Upper lobe of left lung (tissue), 6 donors: ENCODE measurements at places on chromosomes 3 and 15. TPM values are rescaled to one million over a fixed set of nuclear protein-coding genes. Genes with fewer than 3 reads are reported as not detected.

The NEK10 gene
- 14.0 TPM for total RNA-seq

The U2SURP gene
- 57.6 TPM for total RNA-seq

The SMCO1 gene
- not detected for total RNA-seq

The SLC9C1 gene
- not detected for total RNA-seq

The TRPM1 gene
- not detected for total RNA-seq

The ALCAM gene
- 267 TPM for total RNA-seq

The PRTG gene
- 5.9 TPM for total RNA-seq

The RTP3 gene
- not detected for total RNA-seq

The SPATA16 gene
- not detected for total RNA-seq

The KLF15 gene
- total RNA-seq = 31.7 TPM

The SUMF1 gene
- total RNA-seq = 63.0 TPM

- H3K4me1 ChIP-seq = peaks cover 32% of the 10 kb centered on the region
- H3K27me3 ChIP-seq = no peaks in the 10 kb centered on the region
- DNase-seq = no peak
Observed at GRCh38 chr15:41970456-41970855, 1.9 kb downstream of the EHD4 start.

- no peaks in the 10 kb centered on the region for H3K27me3 ChIP-seq
- H3K4me1 ChIP-seq = peaks cover 52% of the 10 kb centered on the region
- H3K4me3 ChIP-seq = no peak overlapping the region
- no peaks in the 10 kb centered on the region for H3K36me3 ChIP-seq
- peak; percentile 28 for DNase-seq
- peak overlapping the region; percentile 68 for H3K27ac ChIP-seq
Observed at GRCh38 chr3:33807191-33807590, 8.8 kb downstream of the PDCD6IP start.

DNA sequence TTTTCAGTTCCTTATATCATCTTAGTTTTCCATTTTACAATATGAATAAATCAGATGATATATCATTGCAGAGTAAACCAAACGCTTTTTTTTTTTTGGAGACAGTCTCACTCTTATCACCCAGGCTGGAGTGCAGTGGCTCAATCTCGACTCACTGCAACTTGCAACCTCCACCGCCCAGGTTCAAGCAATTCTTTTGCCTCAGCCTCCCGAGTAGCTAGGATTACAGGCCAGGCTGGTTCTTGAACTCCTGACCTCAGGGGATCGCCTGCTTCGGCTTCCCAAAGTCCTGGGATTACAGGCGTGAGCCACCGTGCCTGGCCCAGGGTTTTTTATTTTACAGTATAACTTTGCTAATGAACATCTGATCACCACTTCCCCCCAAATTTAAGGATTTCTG lies 5.9 kb upstream of the EBLN2 start:
- no peaks in the 10 kb centered on the region for H3K36me3 ChIP-seq
- H3K27me3 ChIP-seq = no peaks in the 10 kb centered on the region
- peaks cover 5% of the 10 kb centered on the region for H3K4me1 ChIP-seq
- DNase-seq = no peak

DNA sequence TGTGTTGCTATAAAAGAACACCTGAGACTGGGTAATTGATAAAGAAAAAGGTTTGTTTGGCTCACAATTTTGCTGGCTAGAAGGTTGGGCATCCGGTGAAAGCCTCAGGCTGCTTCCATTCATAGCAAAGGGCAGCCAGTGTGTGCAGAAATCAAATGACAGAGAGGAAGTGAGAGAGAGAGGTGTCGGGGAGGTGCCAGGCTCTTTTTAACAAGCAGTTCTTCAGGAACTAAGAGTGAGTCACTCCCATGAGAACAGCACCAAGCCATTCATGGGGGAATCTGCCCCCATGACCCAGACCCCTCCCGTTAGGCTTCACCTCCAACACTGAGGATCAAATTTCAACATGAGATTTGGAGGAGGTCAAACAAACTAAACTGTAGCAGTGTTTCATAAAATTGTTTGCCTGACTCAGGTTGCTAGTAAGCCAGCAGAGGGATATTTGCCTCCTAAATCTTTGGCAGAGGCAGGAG lies 4.5 kb upstream of the PARP15 start:
- H3K4me1 ChIP-seq = peaks cover 43% of the 10 kb centered on the region
- H3K4me3 ChIP-seq = no peak overlapping the region
- peak overlapping the region; percentile 55 for H3K27ac ChIP-seq
- DNase-seq = no peak
- H3K27me3 ChIP-seq = no peaks in the 10 kb centered on the region

- no peak overlapping the region for H3K27ac ChIP-seq
- H3K4me3 ChIP-seq = no peak overlapping the region
- no peak for DNase-seq
- H3K36me3 ChIP-seq = no peaks in the 10 kb centered on the region
- H3K27me3 ChIP-seq = no peaks in the 10 kb centered on the region
Observed at GRCh38 chr3:72052841-72053409, 268.0 kb upstream of the PROK2 start.

DNA sequence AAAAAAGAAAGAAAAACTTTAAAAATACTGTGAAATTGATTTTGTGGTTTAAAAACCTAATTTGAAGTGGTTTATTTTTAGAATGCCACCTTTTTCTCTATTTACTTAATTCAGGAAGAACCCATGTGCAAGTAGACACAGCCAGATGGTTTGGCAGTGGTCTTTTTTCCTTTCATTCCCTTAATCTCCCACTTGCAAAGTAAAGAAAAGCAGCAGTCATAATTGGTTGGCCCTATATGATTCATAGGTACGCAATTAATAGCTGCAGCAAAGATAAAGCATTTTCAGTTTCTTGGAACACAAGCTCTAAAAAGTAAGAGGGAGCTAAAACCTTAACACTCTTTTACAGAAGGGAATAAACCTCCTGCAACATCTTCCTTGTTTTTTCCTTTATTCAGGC lies 115.3 kb downstream of the MECOM start:
- no peaks in the 10 kb centered on the region for H3K36me3 ChIP-seq
- H3K4me3 ChIP-seq = no peak overlapping the region
- no peaks in the 10 kb centered on the region for H3K27me3 ChIP-seq
- H3K4me1 ChIP-seq = peaks cover 3% of the 10 kb centered on the region
- no peak overlapping the region for H3K27ac ChIP-seq

GRCh38 chr3:89964347-89964746 lies 856.9 kb downstream of the EPHA3 start:
- no peaks in the 10 kb centered on the region for H3K36me3 ChIP-seq
- H3K27me3 ChIP-seq = no peaks in the 10 kb centered on the region
- DNase-seq = no peak
- no peaks in the 10 kb centered on the region for H3K4me1 ChIP-seq

DNA sequence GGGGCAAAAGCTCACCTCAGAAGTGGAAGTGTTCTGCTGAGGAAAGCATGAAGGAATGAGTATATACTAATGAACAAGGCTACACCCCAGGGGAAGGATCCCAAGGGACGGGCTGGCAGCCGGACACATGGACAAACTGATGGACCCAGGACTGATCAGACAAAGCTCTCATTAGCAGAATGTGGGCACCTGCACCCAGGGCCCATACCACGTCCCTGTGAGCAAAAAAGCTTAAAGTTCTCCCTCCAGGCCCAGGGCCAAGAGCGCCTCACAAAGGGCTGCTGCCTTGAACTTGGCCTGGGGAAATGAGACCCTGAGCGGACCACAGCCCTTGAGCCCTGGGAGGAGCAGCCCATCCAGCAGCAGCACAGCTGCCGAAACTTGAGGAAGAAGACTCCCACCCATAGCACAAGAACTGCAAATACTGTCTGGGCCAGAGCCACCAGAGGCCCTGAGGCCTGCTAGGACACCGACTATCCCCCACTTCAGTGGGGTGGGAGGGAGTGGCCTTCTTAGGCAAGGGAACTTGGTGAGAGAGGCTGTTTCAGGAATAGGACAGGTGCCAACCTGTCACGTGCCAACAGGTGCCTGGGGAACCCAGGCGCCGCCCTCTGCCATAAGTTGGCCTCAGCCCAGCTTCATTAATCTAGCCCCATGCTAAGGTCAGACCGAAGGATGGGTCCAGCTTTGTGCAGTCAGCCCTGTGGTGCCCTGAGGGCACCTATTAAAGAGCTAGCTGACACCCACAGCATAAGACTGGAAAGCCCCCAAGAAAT lies 2.3 kb upstream of the GMPPB start:
- DNase-seq = no peak
- H3K36me3 ChIP-seq = peaks cover 15% of the 10 kb centered on the region
- no peak overlapping the region for H3K27ac ChIP-seq
- peaks cover 16% of the 10 kb centered on the region for H3K4me1 ChIP-seq

DNA sequence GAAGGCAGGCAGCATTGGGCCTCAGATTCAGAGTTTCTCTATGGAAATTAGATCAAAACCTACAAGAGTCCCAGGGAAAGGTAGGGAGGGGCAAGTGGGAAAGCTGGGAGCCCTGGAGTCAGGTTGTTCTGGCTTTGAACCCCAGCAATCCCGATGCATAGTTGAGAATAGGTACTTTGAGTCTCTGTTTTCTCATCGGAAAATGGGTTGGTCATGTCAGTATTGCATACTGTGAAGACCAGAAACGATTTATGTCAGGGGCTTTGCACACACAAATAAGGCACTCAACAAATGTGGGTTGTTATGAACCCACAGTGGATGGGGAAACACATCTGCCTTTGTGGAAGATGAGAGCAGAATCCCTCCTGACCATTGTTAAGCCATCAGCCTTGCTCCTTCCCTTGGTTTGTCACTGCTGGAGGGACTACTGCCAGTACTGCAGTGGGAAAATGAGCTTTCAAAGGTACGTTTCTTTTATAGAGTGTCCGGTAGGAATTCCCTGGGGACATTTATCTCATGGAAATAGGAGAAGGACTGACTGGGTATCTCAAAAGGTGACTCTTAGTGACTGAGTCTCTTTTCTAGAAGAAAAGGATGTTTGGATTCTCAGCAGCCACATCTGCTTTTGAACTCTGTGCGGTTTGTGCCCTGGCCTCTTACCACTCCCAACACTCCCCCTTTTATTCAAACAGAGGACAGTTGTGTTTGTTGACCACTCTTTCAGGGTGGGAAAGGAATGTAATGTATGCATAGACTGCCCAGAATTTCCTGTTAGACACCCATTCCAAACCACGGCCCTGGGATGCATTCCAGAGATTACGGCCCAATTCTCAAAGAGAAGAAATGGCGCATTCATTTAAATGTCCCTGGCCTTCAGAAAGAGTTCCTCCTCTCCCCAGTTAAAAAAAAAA lies 54.6 kb upstream of the VILL start:
- H3K4me1 ChIP-seq = peaks cover 51% of the 10 kb centered on the region
- DNase-seq = no peak
- H3K4me3 ChIP-seq = no peak overlapping the region
- peak overlapping the region; percentile 41 for H3K27ac ChIP-seq
- no peaks in the 10 kb centered on the region for H3K36me3 ChIP-seq
- no peaks in the 10 kb centered on the region for H3K27me3 ChIP-seq

- H3K27me3 ChIP-seq = peaks cover 6% of the 10 kb centered on the region
- H3K27ac ChIP-seq = no peak overlapping the region
- peaks cover 7% of the 10 kb centered on the region for H3K4me1 ChIP-seq
- no peak for DNase-seq
- H3K4me3 ChIP-seq = no peak overlapping the region
Observed at GRCh38 chr15:83362706-83363105, 78.2 kb upstream of the BNC1 start.

DNA sequence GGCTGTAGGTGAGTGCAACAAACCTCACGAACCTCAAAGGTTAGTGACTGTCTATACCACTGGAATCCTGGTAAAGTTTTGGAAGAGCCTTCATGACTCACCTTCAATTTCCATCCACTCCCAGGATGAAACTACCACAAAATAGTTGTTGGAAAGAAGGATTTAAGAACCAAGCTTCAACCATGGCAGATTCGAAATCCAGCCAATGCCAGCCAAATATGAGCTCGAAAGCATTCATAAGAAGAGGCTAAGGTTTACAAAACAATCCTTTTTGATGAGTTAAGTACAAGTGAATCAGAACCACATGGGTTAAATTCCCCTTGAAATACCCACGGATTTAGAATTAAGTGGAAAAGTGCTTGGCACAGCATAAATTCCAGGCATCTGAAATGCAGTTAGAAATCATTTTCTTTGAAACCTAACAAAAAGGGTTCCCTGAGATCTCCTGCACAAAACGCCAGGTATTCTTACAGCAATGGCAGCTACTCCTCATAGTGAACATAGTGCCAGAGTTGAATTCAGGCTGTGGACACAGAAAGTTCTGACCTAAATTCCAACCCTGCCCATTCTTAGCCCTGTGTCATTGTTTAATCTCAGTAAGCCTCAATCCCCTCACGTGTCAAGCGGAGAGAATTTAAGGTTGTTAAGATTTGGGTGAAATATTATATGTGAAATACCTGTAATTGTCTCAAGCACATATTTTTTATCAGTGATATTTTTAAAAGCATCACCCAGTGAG lies 89.2 kb downstream of the FBN1 start:
- H3K27me3 ChIP-seq = no peaks in the 10 kb centered on the region
- H3K36me3 ChIP-seq = no peaks in the 10 kb centered on the region
- peaks cover 5% of the 10 kb centered on the region for H3K4me1 ChIP-seq
- H3K4me3 ChIP-seq = no peak overlapping the region
- H3K27ac ChIP-seq = no peak overlapping the region

DNA sequence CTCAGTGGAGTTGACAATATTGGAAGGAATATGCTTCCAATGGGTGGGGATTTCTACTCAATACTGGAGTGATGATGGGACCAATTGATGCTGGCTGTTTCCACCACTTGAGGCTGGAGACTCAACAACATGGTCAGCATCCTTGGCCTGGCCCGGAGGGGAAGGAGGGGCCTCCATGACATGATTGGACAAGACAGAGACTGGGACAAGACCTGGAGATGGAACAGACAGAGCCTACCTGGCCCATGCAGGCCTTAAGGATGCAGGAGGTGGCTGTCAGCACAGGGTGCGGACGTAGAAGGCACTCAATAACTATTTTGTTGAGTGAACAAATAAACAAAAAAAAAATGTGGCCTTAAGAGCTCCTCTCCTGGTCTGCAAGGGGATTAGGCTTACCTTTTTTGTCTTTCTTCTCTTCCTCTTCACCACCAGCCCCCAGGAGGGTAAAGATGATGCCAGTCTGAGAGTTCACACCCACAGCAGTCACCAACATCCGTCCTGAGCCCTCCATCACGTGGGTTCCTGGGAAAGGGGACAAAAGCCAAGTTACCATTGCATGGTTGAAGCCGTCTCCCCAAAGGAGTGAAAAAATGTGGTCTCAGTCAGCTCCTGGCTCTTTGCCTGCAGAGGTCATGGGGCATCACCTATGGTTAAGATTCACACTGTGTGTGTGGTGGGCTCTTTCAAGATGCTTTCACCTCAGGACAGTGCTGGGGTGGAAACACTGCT lies 67.1 kb upstream of the SEC13 start:
- no peaks in the 10 kb centered on the region for H3K4me1 ChIP-seq
- no peak for DNase-seq
- H3K27ac ChIP-seq = no peak overlapping the region
- H3K4me3 ChIP-seq = no peak overlapping the region
- H3K36me3 ChIP-seq = no peaks in the 10 kb centered on the region

- no peak overlapping the region for H3K4me3 ChIP-seq
- H3K27ac ChIP-seq = no peak overlapping the region
- no peaks in the 10 kb centered on the region for H3K4me1 ChIP-seq
- no peak for DNase-seq
- H3K27me3 ChIP-seq = no peaks in the 10 kb centered on the region
Observed at GRCh38 chr15:91289324-91289723, 189.3 kb downstream of the SV2B start.

- no peaks in the 10 kb centered on the region for H3K27me3 ChIP-seq
- peak; percentile 82 for DNase-seq
- H3K27ac ChIP-seq = peak overlapping the region; percentile 65
Observed at GRCh38 chr3:9947025-9947995, 4.9 kb downstream of the PRRT3 start.
